ENCODE measurements at places on chromosomes 5 and 9.

GRCh38 chr9:130414081-130414731 is 30.6 kb upstream of the ASS1 start:
- no peak overlapping the region for H3K4me3 ChIP-seq
- no peaks in the 10 kb centered on the region for H3K4me1 ChIP-seq
- H3K27me3 ChIP-seq: no peaks in the 10 kb centered on the region
- no peak for DNase-seq
- peaks cover 22% of the 10 kb centered on the region for H3K36me3 ChIP-seq

DNA sequence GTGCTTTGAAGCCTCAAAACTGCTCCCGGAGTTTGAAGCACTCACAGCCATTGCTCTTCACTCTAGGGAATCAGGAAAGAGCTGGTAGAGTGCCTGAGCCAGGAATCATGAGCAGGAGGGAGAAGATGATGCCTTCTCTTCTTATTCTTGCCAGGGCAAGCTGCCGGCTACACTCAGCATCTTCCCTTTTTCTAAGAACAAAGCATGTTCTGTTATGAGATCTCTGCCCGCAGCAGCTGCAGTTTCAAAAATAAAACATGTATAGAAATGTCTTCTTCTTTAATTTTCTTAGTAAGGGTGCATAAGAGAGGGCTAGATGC is 57.9 kb upstream of the RICTOR start:
- DNase-seq: no peak
- H3K27me3 ChIP-seq: no peaks in the 10 kb centered on the region
- no peak overlapping the region for H3K27ac ChIP-seq
- no peak overlapping the region for H3K4me3 ChIP-seq

DNA sequence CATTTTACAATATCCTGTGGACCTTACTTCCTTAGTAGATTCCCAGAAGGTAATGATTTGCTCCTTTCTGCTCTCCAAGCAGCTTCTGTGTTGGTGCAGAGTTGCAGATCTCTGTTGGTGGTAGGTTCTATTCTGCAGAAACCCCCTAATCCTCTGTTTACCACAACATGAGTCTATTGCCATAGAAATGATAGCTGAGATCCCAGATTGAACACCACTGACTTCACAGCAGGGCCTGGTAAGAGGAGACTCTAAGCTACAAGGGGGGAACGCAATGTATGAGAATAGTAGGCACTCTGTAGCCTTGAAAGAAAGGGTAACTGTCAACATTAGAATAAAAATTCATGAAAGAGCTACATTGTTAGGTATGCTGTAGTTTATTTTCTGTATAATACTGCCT is 59.5 kb downstream of the MUSK start:
- no peaks in the 10 kb centered on the region for H3K36me3 ChIP-seq
- no peaks in the 10 kb centered on the region for H3K27me3 ChIP-seq
- H3K4me1 ChIP-seq: no peaks in the 10 kb centered on the region

GRCh38 chr9:132671620-132672412 is 1.6 kb downstream of the GTF3C4 start:
- peaks cover 26% of the 10 kb centered on the region for H3K4me1 ChIP-seq
- no peaks in the 10 kb centered on the region for H3K36me3 ChIP-seq
- H3K27me3 ChIP-seq: no peaks in the 10 kb centered on the region

GRCh38 chr5:153974131-153974812 is 64.4 kb downstream of the FAM114A2 start:
- no peak overlapping the region for H3K4me3 ChIP-seq
- H3K36me3 ChIP-seq: no peaks in the 10 kb centered on the region
- H3K27ac ChIP-seq: no peak overlapping the region
- peaks cover 15% of the 10 kb centered on the region for H3K27me3 ChIP-seq
- H3K4me1 ChIP-seq: no peaks in the 10 kb centered on the region
